ENCODE measurements at places on chromosomes 5 and 9.
A peak's percentile ranks its signal among the peaks of the same experiment; 100 is the strongest.

DNA sequence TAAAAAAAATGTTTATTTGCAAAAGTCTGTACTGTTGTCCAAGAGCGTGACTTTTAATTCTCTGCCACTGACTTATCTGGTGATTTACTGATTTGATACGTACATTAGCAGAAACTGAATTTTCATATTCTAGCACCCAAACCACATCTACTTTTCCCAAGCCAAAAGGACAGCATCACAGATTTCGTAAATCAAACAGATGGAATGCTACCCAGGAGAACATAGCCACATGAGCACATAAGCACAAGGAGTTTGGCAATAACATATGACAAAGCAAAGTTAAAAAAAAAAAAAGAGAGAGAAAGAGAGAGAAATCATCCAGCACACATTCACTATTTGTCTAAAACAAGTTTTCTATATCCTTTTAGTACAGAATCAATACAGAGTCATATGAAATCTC, 83.7 kb downstream of the HINT1 start:
- no peak for DNase-seq

DNA sequence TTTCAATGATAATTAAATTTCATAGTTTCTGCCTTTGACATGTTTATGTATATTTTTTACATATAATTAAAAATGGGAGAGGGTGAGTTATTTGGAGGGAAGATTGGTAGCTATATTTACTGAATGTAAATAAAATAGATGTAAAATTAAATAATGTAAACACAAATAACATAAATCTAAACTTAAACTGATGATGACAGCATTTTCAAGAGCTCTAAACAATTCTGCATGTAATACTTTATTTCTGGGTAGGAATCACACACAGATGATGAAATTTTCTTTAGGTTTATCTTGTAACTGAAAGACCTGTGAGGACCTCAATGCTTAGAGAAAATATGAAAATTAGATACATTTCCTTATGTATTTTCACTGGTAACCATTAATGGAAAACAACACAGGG, 42.2 kb upstream of the RIOK2 start:
- DNase-seq, result no peak

DNA sequence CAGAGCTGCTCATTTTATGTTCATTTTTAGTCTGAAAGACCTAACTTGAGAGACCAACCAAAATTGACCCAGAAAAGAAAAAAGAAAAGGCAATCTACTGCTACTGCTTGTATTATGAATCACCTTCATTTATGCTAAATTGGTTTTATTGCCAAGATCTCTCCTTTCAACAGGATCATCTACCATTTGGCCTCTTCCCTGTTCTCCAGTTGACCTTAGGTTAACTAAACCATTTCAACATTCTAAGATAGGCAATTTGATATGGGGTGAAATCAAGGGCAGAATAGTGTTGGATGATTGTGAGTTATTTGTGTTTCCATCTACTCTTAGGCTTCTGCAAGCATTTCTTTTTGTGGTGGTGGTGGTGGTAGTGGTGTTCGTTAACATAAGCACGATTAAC, 48.3 kb upstream of the POU4F3 start:
- DNase-seq, result no peak

- no peak for DNase-seq
Observed at GRCh38 chr9:88953381-88954029, 37.8 kb upstream of the S1PR3 start.

DNA sequence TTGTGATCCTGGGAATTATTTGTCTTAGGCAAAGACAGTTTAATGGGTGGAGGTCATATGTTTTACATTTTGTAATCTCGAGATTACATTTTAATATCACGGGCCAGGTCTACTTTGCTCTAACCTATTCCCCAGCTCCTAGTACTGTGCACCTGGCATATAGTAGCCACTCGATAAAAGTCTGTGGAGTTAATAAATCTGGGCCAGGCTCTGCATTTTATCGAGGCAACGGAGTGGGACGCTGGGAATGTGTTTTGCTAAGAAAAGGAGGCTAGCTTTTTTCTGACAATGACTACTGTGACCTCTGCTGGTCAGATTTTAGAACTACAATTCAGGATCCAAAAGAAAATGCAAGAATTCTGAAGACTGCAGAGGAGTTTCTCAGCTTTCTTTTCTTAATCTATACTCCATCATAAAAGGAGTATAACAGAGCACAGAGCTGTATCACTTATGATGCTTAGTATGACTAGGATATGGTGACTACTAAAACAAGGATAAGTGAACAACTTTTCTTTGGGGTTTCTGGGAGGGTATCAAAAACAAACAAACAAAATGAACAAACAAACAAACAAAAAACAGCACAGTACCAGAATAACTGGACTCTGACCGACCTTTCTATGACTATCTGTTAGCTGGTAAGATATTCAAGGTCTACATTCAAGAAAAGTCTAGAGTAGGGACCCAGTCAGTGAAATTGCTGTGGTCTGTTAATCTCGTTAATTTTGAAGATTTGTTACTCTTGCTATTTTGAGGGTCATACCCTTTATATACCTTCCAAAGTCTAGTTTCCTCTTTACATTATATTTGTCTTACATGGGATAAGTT, 46.1 kb upstream of the CER1 start:
- peak; percentile 48 for DNase-seq

GRCh38 chr5:111656580-111656979, 100.4 kb downstream of the NREP start:
- DNase-seq, result no peak

DNA sequence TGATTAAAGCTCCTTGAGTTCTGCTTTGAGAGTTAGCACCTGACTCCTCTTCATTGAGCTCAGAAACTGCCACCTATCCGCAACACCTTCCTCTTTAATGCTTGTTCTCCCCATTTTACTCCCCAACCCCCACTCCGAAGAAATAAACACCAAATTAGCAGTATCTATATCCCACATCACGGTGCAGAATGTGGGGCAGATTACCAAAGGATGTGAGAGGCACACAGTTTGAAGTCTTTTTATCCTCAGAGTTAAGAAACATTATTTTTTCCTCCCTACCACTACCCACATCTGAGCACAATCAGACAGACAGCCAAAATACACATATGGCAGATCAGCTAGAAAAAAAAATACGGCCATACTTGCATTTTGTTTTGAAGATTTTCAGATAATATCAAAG, 26.1 kb upstream of the IL7R start:
- DNase-seq, result peak; percentile 39

DNA sequence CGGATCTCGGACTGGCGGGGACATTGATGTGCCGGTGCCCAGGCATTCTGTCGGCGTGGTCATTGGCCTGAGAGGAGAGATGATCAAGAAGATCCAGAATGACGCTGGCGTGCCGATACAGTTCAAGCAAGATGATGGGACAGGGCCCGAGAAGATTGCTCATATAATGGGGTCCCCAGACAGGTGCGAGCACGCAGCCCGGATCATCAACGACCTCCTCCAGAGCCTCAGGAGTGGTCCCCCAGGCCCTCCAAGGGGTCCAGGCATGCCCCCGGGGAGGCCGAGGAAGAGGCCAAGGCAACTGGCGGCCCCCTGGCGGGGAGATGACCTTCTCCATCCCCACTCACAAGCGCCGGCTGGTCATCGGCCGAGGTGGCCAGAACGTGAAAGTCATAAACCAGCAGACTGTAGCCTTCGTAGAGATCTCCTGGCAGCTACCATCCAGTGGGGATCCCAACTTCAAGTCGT, 106.5 kb upstream of the MTAP start:
- no peak for DNase-seq

DNA sequence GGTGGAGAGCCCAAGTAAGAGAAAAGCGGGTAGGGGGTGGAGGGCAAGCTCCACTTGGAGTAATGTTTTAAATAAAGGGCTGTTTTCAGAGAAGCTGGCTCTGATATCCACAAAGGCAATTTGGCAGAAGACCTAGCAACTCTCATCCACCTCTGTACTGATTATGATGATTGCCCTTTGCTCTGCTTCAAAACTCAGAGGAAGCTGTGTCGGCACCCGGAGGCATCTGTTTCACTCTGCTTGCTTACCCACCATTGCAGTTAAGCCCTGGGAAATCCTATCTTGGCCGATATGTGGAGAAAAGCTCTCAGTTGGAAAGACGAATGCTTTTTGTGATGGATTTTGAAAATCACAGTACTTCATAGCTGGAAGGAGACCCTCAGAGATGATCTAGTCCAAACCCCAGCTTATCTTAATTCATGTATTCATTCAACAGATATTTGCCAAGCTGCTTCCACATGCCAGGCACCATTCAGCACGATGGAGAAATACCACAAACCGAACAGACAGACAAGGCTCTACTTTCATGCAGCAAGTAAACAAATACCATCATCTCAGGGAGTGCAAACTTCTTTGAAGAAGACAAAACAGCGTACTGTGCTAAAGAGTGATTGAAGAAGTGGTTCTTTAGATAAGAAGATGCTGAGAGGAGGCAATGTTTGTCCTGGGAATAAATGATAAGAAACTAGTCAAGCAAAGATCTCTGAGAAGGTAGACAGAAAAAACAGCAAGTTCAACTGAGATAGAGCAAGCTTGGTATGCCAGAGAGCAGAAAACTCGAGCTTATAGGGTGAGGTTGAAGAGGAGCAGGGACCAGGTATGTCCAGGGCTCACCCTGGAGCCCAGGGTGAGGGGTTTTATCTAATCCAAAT, 140.4 kb upstream of the SPDL1 start:
- no peak for DNase-seq

- DNase-seq, result no peak
Observed at GRCh38 chr9:121660367-121660766, 8.9 kb downstream of the DAB2IP start.

- no peak for DNase-seq
Observed at GRCh38 chr5:133269691-133270090, 217.9 kb downstream of the HSPA4 start.

GRCh38 chr5:167063788-167064187, 1227.7 kb upstream of the WWC1 start:
- DNase-seq, result no peak

GRCh38 chr9:126853667-126854066, 6.8 kb upstream of the ZBTB34 start:
- no peak for DNase-seq

DNA sequence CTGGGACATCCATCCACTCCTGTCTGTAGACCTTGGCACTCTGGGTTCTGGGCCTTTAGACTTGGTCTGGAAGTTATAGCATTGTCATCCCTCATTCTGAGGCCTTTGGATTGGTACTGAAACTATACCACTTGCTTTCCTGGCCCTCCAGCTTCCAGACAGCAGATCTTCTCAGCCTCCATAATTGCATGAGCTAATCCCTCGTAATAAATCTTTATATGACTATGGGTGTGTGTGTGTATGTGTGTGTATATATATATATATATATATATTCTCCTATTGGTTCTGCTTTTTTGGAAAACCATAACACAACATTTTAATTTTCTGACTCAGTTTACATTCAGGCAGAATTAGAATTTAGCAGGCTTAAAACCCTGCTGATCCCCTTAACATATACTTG, 180.5 kb downstream of the ENC1 start:
- no peak for DNase-seq

DNA sequence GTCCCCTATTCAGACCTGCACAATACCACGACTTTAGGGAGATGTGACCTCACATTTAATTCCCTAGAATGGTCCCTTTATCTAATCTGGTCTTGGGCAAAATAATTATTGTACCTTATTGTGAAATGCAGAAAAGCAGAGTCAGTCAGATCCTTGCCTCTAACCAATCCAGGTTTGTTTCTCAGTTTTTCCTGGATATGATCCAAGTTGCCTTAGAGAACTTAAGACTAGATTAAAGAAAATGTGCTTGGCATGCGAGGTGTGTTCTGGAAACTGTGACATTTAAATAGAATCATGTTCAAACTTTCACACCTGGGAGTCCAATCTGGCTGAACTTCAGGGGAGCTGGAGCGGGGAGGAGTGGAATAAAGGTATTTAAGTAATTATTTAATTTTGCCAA, 696.2 kb downstream of the DNAH5 start:
- DNase-seq, result no peak

GRCh38 chr5:142472306-142472951, 147.6 kb upstream of the SPRY4 start:
- DNase-seq, result peak; percentile 77

DNA sequence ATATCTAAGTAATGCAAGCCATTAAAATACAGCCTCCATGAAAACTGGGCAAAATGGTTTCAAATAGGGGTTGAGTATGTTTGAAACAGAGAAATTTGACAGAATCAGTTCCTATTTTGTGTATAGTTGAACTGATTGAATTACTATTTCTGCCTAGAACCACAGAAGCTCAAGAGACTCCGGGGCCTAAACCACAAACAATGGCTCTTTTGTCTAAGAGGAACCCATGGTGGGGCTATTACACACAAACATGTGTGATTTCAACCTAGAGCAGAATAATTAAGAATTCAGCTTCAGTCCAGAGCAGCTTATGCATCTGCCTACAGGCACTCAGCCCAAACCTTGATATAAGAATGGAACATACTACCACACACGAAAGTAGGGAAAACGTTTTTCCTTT, 171.2 kb upstream of the MPDZ start:
- DNase-seq, result no peak

GRCh38 chr9:90851444-90851843, 49.8 kb downstream of the SYK start:
- no peak for DNase-seq

DNA sequence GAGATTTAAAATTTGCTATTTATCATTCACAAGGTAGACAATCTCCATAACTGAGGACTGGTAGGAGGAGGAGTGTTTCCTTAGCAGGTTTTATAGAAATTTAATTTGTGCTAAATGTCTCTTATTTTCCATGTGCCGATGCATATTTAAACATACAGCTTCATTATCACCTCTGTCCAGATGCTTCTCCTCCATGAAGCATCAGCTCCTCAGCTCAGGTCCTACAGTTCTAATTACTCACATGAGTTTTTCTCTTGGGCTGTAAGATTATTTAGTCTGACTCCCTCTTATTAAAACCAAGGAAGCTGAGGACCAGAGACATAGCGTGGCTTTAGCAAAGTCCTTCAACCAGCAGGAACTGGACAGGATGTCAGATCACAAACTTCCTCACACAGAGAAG, 300.2 kb upstream of the PANK3 start:
- DNase-seq, result no peak

- no peak for DNase-seq
Observed at GRCh38 chr5:38926121-38926520, 80.3 kb downstream of the OSMR start.

DNA sequence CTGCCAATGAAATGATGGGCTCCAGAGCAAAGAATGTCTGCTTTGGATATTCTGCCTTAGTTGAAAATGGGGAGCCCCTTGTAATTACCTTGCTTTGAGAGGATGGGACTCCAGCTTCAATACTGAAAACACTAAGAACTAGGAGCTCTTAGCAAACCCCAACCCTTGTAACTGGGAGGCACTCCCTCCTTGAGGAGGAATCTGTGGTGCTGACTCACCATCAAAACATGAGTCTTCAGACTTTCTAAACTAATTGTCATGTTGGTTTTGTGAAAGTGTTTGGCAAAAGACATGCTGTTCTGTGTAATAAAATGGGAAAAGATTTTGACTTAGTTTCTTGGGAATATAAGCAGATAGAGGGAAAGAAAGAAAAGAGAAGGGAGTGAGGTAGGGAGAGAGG, 91.9 kb upstream of the PTPRD start:
- no peak for DNase-seq

- DNase-seq, result no peak
Observed at GRCh38 chr5:170109059-170110031, 3.6 kb downstream of the FOXI1 start.
